AG04449 (cell line): ENCODE measurements at places on chromosomes 16 and 17.

GRCh38 chr16:48184681-48185080, 28.9 kb upstream of the ABCC12 start:
- no peak for DNase-seq

GRCh38 chr17:57889892-57890856, 40.3 kb upstream of the MRPS23 start:
- no peak for DNase-seq

DNA sequence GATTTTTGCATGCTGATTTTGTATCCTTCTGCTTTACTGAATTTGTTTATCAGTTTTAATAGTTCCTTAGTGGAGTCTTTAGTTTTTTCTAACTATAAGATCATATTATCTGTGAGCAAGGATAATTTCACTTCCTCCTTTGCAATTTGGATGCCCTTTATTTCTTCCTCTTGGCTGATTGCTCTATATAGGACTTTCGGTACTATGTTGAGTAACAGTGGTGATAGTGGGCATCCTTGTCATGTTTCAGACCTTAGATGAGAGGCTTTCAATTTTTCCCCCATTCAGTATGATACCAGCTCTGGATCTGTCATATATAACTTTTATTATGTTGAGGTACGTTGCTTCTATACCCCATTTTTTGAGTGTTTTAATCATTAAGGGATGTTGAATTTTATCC, 224.5 kb upstream of the CNTNAP4 start:
- DNase-seq, result no peak

DNA sequence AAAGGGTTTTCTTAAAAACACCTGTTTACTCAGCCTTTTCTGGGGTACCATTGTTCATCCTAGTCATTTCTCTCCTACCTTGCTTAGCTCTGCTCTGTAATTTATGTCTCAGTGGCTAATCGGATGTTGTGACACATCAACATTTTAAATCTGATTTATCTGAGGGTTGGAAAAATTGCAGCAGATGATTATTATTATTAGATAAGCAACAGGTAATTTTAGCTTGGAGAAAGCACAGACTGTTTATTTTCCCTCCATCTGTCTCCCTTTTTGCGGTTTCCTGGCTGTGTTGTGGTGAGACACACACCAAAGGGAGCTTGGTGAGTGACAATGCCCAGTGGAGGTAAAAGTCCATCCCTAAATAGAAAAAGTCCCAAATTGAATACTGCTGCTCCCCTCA, 389.9 kb downstream of the UTP18 start:
- no peak for DNase-seq

GRCh38 chr17:6496640-6497441, 52.6 kb downstream of the PIMREG start:
- no peak for DNase-seq

DNA sequence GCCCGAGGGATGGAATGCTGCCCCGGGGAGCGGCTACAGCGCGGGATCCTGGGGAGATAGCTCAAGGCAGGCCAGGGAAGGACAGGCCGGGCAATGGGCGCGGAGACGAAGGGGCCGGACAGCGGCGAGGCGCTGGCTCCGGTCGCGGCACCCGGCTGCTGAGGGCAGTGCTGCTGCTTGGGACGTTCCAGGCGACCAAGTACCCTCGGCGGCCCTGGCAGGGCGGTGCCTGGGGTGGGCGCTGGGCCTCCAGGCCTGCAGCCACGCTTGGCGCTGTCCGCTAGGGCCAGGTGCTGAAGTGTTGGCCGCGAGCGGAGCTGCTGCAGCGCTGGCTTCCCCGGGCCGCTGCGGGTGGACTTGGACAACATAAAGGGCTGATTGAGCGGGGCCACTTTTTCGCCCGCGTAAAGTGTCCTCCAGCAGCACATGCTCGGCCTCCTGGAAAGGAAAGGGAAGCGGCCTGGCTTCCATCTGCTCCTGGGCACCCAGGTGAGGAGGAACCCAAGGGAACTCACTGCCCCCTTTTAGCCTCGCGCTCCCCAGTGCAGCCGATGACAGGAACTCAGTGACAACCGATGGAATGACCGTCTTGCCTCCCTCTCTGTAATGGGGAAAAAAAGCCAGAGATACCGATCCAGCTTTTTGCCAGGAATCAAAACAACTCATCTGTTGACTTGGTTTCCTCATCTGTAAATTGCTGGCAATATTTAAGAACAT, 23.7 kb downstream of the CLEC3A start:
- DNase-seq, result no peak

- no peak for DNase-seq
These were observed 9.7 kb upstream of the HOXB2 start for GRCh38 chr17:48554412-48555257.
